ENCODE measurements at places on chromosomes 5 and 9.

GRCh38 chr9:33415501-33416038 is 13.2 kb upstream of the AQP7 start:
- peak; percentile 92 for DNase-seq

GRCh38 chr9:106862110-106862820 is 701 bp upstream of the ZNF462 start:
- DNase-seq, result peak; percentile 13

- DNase-seq, result no peak
These were observed 747 bp upstream of the UNC5A start for GRCh38 chr5:176809544-176810080.

- DNase-seq, result no peak
These were observed 1.0 kb downstream of the FOXE1 start for GRCh38 chr9:97853844-97854695.

DNA sequence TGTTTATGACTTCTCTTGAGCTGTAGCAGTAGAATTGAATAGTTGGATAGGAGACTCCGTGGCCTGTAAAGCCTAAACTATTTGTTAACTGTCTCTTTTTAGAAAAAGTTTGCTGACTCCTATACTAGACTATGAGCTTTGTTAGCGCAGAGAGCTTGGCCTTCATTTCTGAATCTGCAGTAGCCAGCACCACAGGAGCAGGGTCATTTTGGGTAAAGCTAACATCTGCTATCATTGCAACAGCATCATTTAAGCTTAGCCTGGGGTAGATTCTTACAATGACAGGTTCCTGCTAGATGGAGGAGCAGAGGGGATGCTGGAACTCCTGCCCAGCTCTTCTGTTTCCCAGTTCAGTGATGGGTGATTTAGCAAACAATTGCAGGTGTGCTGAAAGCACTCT is 133.7 kb upstream of the ASTN2 start:
- no peak for DNase-seq

DNA sequence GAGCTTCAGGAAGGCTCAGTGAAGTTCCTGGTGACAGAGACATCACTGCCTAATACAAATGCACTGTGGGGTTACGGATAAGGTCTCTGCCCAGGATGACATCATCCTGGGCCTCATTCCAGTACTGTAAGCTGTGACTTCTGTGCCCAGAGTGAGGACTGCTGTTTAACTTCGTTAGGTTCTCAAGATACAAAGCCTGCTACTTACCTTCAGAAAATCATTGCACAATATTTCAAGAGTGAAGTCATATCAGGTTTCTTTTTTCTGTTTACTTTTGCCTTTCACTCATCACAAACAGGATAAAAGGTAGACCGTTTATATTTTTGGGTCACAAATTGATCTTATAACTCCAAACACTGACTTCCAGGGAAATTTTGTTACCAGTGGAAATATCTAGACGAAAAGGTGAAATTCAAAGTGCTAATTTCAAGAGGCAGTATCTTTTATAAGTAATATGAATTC is 241.2 kb downstream of the PIK3R1 start:
- DNase-seq, result no peak

GRCh38 chr9:127489471-127490115 is 38.3 kb downstream of the LRSAM1 start:
- DNase-seq, result no peak
